ENCODE measurements at places on chromosomes 7 and 10. TPM values are rescaled to one million over a fixed set of nuclear protein-coding genes. Genes with fewer than 3 reads are reported as not detected.

HTR7 gene
- total RNA-seq = 7.3 TPM

AKR1C8 gene
- not detected for total RNA-seq

LRRC61 gene
- 5.1 TPM for total RNA-seq

OR2A5 gene
- total RNA-seq = not detected

DNA sequence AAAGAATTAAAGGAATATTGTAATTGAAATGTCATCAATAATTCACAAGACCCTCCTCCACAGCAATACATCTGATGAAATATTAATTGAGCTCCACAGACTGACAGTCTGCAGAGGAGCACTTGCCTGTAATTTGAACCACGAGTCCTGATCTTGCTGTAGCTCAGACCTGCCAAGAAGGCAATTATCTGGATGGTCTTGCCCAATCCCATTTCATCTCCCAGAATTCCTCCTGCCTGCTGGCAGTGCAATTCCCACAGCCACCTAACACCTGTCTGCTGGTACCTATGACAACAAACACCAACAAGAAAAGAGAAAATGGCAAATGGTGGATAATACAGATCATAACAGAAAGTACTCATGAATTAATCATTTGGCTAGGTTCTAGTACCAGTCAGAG, 38.5 kb downstream of the ERCC6 start:
- no peak overlapping the region for H3K27ac ChIP-seq
- H3K4me3 ChIP-seq = no peak overlapping the region

DNA sequence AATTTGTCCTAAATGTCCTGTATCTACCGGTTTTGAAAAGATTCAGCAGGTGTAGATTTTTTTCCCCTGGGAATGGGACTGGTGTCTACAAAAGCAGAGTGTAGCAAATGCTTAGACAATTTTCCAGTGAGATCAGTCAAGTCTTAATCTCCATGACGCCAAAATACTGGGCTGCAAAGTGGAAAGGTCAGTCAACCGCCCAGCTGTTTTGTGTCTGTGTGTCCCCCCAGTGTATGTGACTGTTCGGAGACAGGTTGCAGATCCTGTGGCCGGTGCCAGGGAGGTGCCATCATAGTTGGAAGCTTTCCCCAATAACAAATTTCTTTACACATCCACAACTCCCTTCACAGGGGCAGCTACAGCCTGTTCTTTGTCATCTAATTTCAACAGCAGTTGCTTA, 263.8 kb downstream of the ARHGAP12 start:
- no peak for DNase-seq
- no peaks in the 10 kb centered on the region for H3K27me3 ChIP-seq
- peaks cover 3% of the 10 kb centered on the region for H3K36me3 ChIP-seq
- no peak overlapping the region for H3K4me3 ChIP-seq
- H3K27ac ChIP-seq = no peak overlapping the region

GRCh38 chr7:96169439-96169838, 152.5 kb downstream of the SLC25A13 start:
- H3K27ac ChIP-seq = peak overlapping the region; percentile 94
- peaks cover 13% of the 10 kb centered on the region for H3K4me1 ChIP-seq
- no peak overlapping the region for H3K4me3 ChIP-seq
- H3K27me3 ChIP-seq = no peaks in the 10 kb centered on the region
- peaks cover 11% of the 10 kb centered on the region for H3K36me3 ChIP-seq
- peak; percentile 26 for DNase-seq

DNA sequence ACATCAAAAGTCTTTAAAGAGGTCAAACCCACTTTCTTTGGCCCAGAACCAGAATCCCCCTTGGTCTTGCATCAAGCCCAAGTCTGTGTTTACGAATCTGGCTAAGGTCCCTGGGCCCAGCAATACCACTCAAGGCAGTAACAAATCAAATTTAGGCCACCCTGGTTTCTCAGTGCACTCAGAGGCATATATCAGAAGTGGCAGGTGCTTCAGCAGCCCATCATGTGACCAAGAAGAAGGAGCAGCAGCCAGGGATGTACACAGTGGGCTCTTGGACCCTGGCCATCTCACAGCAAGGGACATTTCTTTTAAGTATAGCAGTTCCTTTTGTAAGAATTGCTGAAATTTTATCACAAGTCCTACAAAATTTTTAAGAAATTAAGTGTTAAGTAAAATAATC, 7.3 kb upstream of the SLC25A13 start:
- peaks cover 5% of the 10 kb centered on the region for H3K27me3 ChIP-seq
- DNase-seq = no peak
- no peak overlapping the region for H3K4me3 ChIP-seq

GRCh38 chr7:108813251-108814014, 243.8 kb downstream of the DNAJB9 start:
- no peak for DNase-seq
- peaks cover 7% of the 10 kb centered on the region for H3K36me3 ChIP-seq
- no peak overlapping the region for H3K4me3 ChIP-seq
- H3K27ac ChIP-seq = no peak overlapping the region
- peaks cover 4% of the 10 kb centered on the region for H3K4me1 ChIP-seq

DNA sequence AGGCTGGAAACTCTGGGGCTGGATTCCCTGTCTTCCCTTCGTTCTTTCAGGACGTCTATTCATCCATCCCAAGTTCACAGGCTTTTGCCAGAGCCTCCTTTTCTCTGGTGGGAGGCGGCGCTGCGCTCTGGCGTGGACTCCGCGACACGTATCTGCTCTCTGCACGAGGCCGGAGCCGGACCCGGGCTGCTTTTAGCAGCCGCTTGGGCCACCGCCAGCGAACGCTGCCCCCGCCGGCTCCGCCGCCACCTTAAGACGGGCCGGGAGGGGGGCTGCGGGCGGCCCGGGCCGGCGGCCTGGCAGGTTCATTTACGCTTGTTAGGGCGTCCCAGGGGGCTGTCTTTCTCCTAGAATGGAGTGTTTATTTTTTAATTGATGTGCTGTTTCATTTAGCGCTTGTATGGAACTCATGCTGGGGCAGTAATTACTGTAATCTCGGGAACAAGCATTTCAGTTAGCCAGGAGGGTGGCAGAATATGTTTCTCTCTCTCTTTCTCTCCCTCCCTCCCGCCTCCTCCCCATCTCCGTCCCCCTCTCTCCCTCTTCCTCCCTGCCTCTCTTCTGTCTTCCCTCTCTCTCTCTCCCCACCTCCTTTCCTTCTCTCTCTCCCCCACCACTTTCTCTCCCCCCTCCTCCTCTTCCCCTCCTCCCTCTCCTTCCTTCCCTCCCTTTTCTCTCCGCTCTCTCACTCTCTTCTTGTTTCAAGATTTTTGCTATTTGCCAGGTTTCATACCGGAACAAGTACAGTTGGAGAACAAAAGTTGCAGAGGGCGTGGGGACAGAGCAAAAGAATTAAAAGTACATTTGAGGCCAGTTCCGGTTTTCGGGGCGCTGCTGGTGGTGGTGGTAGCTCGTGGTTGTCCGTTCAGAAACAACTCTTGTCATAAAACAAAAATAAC, 1.3 kb upstream of the FZD8 start:
- H3K27me3 ChIP-seq = peaks cover 16% of the 10 kb centered on the region
- peak; percentile 68 for DNase-seq
- peak overlapping the region; percentile 73 for H3K27ac ChIP-seq
- H3K4me1 ChIP-seq = peaks cover 17% of the 10 kb centered on the region

- H3K4me3 ChIP-seq = no peak overlapping the region
- H3K4me1 ChIP-seq = peaks cover 15% of the 10 kb centered on the region
- no peak for DNase-seq
These were observed 31.3 kb downstream of the LYZL2 start for GRCh38 chr10:30598105-30598776.

DNA sequence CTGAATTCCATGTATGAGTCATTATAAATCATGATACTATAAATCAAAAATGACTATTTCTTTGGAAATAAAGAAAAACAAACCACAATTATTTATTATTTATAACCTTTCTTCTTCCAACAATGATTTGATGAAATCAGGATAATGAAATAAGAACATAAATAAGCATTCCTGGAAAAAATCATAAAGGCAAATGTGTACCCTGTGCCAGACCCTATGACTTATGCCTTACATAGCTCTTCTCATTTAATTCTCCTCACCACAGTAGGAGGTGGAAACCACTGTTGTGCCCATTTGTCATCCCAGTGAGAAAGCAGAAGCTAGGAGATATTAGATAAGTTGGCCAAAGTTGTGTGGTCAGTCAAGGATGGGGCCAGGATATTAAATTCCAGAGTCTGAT, 255.1 kb downstream of the DOCK4 start:
- no peak for DNase-seq
- no peak overlapping the region for H3K4me3 ChIP-seq
- H3K4me1 ChIP-seq = peaks cover 17% of the 10 kb centered on the region

- no peak overlapping the region for H3K27ac ChIP-seq
- H3K4me1 ChIP-seq = no peaks in the 10 kb centered on the region
- no peak for DNase-seq
- no peak overlapping the region for H3K4me3 ChIP-seq
- no peaks in the 10 kb centered on the region for H3K27me3 ChIP-seq
These were observed 34.2 kb downstream of the BICC1 start for GRCh38 chr10:58546722-58547445.

DNA sequence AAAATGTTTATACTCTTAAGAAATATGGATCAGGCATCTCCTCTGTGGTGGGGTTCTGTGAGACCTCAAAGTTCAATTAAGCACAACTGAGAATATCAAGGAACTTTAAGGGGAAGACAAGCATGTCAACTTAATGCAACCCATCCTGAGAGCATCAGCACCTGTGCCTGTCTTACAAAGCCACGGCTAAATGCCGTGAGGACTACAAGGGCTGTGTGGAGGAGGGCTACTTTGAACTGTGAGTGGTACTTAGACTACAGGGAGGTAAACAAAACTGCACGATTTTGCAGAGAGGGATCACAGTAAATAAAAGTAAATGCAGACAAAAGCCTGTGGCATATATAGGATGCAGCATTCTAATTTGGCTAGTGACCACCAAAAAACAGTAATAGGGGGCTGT, 139.1 kb downstream of the ATE1 start:
- peaks cover 10% of the 10 kb centered on the region for H3K4me1 ChIP-seq
- no peak overlapping the region for H3K4me3 ChIP-seq
- no peaks in the 10 kb centered on the region for H3K27me3 ChIP-seq
- peaks cover 7% of the 10 kb centered on the region for H3K36me3 ChIP-seq
- DNase-seq = no peak
- no peak overlapping the region for H3K27ac ChIP-seq

DNA sequence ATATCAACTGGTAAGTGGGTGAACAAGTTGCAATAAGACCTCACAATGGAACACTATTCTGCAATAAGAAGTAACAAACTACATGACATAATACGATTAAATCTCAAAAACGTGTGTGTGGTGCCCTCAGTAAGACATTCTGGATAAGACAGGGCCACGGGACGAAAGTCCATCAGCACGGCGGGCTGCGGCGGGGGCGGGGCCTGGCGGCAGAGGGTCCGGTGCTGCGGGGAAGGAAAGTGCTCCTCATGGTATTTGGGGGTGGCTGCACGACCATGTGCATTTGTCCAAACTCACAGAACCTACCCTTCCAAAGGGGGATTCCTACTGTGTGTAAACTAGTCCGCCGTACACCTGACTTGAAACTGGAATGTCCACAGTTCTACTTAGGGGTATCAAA, 341.8 kb downstream of the TCERG1L start:
- no peaks in the 10 kb centered on the region for H3K4me1 ChIP-seq
- DNase-seq = no peak
- H3K36me3 ChIP-seq = peaks cover 8% of the 10 kb centered on the region
- no peak overlapping the region for H3K27ac ChIP-seq
- H3K27me3 ChIP-seq = peaks cover 7% of the 10 kb centered on the region
- H3K4me3 ChIP-seq = no peak overlapping the region

GRCh38 chr7:131522325-131522930, 34.0 kb downstream of the PODXL start:
- no peak for DNase-seq
- no peaks in the 10 kb centered on the region for H3K27me3 ChIP-seq
- H3K4me1 ChIP-seq = peaks cover 75% of the 10 kb centered on the region
- peaks cover 10% of the 10 kb centered on the region for H3K36me3 ChIP-seq
- H3K27ac ChIP-seq = peak overlapping the region; percentile 80

DNA sequence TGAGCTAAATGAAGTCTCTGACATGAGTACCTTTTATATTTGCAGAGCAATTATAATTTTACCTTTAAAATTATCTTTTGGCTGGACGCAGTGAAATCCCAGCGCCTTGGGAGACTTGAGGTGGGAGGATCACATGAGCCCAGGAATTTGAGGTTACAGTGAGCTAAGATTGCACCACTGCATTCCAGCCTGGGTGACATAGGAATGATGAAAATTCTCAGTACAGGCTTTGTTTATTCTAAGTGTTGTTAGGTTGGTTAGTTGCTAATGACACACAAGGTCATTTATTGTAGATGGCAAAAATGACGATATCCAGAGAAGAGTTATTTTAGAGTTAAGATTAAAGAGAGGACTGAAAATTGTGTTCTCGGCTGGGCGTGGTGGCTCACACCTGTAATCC, 87.6 kb downstream of the XRCC2 start:
- H3K27ac ChIP-seq = no peak overlapping the region
- H3K27me3 ChIP-seq = no peaks in the 10 kb centered on the region
- no peak for DNase-seq
- no peaks in the 10 kb centered on the region for H3K36me3 ChIP-seq
- no peaks in the 10 kb centered on the region for H3K4me1 ChIP-seq

DNA sequence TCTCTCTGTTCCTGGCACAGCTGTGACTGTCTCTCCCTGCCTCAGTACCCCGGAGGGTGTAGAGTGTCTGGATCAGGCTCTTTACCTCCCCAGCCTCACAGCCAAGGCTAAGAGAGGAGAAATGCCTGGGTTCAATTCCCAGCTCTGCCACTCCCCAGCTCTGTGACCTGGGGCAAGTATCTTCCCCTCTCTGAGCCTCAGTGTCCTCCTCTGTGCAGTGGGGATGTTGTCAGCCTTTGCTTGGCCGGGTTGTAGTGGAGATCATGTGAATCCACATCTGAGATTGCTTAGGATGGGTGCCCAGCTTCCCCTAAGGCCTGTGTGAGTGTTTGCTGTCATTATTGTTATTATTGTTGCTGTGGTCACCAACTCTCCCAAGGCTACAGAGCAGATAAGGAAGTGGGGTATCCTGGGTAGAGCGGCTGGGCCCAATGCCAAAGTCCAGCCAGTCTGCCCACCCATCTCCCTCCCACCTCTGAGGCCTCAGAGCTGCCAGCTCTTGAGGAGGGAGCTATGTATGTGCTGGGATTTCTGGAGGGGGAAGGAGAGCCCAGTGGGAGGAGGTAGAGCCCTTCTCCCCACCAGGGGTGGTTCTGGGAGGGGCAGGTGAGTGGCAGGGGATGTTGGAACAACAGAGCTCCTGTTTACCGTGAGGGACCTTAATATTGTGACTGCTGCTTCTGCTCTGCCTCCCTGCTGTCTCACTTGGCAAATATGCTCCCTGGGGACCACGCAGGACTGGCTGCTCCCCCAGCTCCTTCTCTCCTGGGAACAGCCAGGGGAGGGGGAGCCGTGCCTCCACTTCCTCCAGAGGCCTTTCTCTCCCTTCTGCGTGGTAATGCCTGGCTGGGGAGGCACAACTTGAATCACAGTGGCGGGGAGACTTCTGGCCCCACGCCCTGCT, 170.5 kb downstream of the RPS24 start:
- H3K36me3 ChIP-seq = no peaks in the 10 kb centered on the region
- no peak overlapping the region for H3K27ac ChIP-seq
- no peak for DNase-seq
- H3K27me3 ChIP-seq = peaks cover 9% of the 10 kb centered on the region
- H3K4me1 ChIP-seq = no peaks in the 10 kb centered on the region
- no peak overlapping the region for H3K4me3 ChIP-seq

GRCh38 chr7:82445271-82445670, 1.7 kb upstream of the CACNA2D1 start:
- H3K27me3 ChIP-seq = peaks cover 6% of the 10 kb centered on the region
- H3K36me3 ChIP-seq = no peaks in the 10 kb centered on the region
- no peak for DNase-seq
- H3K4me3 ChIP-seq = peak overlapping the region; percentile 54
- no peak overlapping the region for H3K27ac ChIP-seq

GRCh38 chr7:101940830-101941229, 123.4 kb downstream of the CUX1 start:
- H3K4me1 ChIP-seq = peaks cover 12% of the 10 kb centered on the region
- H3K27ac ChIP-seq = no peak overlapping the region
- H3K27me3 ChIP-seq = peaks cover 2% of the 10 kb centered on the region
- no peak overlapping the region for H3K4me3 ChIP-seq
- no peaks in the 10 kb centered on the region for H3K36me3 ChIP-seq
